ENCODE measurements at places on chromosomes 1 and 21.

- DNase-seq = no peak
Observed at GRCh38 chr1:236160540-236161127, 18.3 kb downstream of the GPR137B start.

DNA sequence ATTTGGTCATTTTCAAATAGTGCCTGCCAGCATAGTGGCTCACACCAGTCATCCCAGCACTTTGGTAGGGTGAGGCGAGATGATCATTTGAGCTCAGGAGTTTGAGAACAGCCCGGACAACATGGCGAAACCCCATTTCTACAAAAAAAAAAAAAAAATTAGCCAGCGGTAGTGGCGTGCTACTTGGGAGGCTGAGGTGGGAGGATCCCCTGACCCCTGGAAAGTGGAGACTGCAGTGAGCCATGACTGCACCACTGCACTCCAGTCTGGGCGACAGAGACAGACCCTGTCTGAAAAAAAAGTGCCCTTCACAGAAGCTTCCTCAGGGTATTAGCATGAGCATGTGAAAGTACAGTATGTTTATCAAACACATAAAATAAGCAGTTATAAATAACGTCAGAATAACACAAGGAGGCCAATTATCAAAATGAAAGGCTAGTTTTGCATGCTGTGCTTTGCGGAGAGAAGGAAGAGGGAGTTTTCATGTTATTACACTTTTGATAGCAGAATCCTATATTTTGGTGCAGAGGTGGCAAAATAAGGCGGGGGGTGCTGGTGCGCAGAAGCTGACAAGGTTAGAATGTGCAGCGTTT is 781 bp upstream of the METTL13 start:
- DNase-seq = no peak

DNA sequence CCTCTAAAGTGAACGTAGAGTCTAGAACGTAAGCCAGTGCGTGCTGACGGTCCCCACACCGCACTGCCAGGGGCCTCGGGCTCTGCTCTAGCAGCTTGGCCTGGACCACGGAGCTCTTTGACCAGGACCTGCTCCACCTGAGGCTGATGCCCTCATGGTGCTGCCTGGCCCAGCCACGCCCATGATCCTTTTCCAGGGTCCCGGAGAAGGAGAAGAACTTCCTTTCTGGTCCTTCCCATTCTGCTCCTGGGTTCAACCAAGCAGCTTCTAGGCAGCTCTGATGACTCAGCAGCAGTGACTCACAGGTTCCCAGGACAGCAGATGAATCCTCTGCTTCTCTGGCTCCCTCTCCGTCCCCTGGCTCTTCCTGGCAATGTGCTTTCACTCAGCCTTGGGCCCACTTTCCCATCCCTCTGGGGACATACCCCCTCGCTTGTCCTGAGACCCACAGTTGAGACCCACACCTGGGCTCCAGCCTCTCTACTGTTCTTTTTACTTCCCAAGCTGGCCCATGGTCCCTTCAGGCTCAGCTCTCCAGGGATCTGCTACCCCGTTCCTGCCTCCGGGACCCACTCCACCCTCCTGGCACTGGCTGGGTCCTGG is 246.3 kb upstream of the RAB4A start:
- peak; percentile 89 for DNase-seq

- no peak for DNase-seq
Observed at GRCh38 chr1:182626527-182626926, 22.3 kb upstream of the RGS16 start.

- peak; percentile 61 for DNase-seq
Observed at GRCh38 chr1:68963353-68963752, 466.5 kb upstream of the DEPDC1 start.

DNA sequence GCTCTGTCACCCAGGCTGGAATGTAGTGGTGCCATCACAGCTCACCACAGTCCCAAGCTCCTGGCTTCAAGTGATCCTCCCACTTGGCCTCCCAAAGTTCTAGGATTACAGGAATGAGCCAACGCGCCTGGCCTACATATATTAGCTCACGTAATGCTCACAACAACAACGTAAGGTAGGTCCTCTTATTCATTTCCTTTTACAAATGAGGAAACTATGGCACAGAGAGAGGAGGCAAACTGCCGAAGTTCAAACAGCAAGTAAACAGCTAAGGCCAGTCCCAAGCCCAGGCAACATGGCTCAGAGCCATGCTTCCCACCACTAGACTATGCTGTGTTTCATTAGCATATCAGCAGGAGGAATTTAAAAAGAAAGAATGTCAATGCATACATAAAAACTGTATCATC is 284.4 kb downstream of the VAV3 start:
- DNase-seq = no peak

DNA sequence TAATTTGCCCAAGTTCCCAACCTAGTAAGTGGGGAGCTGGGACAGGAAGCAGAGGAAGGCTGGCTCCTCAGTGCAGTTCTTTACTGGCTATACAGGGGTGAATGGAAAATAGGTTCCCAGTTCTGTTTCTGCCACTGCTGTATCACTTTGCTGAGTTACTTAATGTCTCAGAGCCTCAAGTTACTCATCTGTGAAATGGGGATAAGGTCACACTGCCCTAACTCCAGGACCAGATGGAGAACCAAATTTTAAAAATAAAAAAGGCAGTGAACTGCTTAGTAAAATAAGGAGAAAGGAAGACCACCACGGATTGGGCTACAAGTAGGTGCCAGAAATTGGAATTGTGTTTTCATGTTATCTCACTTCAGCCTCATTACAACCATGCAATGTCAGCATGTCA is 147.8 kb downstream of the OMA1 start:
- DNase-seq = no peak

DNA sequence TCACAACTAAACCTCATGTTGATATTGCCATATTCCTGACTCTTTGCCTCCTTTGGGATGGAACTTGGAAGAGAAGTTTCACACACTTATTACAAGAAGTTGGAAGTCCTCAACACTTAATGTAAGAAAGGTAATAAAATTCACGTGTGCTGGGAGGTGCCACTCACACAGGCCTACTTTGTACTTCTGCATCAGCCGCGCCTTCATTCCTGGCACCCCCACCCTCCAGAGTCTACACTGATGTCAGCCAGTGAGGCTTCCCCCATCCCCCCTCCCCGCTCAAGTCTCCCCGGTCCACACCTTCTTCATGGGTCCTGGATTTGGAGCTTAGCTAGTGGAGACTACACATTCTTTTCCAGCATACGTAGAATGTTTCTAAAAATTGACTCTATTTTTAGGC is 24.8 kb upstream of the SLC45A1 start:
- DNase-seq = peak; percentile 20

GRCh38 chr1:3020263-3020909 is 881 bp upstream of the ACTRT2 start:
- DNase-seq = no peak

DNA sequence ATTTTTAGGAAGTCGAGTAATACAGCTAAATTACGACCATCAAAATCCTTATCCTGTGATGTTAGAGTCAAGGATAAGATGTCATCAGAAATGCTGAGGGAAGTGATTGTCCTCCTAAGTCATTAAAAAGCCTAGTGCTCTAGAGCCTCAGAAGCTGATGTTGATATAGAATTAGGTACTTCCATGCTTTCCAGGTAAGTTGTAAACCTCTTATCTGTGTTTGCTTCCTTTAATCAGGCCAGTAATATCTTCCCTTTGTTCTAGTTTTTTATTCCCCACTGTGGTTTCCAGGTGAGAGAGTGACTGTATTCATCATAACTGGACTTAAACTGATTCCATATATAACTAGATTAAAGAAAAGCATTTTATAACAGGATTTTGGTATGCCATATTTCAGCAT is 44.4 kb downstream of the SMG7 start:
- DNase-seq = no peak

GRCh38 chr21:39650306-39650705 is 37.6 kb downstream of the B3GALT5 start:
- no peak for DNase-seq

DNA sequence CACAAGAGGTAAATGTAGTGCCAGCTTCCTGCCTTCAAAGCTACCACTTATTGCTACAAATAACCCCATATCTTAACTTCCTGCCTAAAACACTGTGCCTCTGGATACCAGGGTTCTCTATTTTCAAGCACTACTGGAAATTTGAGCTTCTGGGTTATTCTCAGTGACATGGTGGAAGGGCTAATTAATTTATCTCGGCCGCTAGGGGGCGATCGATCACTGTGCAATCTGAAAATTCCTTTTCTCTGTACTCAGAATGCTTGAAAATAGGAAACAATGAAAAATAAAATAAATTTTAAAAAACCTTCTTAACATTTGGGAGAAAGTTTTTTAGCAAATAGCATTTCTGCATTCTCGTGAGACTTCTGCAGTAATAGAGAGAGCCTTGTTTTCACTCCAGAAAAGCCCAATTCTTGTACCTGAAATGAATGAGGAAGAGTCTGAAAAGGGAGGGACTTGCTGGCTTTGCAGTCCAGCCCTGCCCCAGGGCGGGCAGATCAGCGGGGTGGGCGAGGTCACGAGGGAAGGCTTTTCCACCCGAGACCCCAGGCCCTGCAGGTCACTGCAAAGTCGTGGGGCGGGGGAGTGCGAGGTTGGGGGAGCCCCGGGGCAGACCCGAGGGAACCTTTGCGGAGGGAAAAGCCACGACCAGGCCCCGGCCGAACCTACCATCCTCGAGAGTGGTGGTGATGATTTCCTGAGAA is 276.7 kb downstream of the PCP4 start:
- peak; percentile 46 for DNase-seq

GRCh38 chr1:107935396-107936064 is 29.4 kb downstream of the VAV3 start:
- DNase-seq = no peak

DNA sequence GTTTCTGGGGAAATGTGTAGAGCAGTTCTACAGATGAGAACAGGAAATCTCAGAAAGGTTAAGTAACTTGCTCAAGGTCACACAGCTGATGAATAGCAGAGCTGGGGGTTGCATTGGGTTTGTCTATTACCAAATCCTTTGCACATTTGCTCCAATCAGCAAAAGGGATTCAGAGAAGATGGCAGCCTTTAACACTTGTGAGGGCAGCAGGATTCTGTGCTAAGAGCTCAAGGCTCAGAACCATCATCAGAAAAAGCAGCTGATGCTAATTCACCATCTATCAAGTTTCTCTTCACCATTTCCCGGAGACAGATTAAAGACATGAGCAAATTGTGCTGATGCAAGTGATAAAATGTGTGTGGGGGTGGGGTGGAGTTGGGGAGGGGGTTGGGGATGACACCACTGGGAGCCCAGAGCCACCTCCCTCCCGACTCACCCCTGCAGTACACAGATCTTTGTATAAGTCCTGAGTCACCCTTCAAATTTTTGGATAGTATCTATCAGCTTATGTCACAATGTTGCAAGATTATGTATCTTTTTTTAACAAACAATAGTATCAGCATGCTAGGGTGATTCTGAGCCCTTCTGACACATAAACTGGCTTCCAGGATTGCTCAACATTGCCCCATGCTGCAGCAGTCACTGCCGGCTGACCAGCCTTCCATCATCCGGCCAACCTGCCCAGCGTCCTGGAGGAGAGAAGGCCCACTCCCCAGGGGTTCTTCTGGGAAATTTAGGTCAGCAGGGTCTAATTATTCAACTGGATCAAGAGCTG is 2.8 kb upstream of the SPSB1 start:
- peak; percentile 94 for DNase-seq

- DNase-seq = no peak
Observed at GRCh38 chr1:29517251-29518086, 281.1 kb downstream of the PTPRU start.

GRCh38 chr1:112344754-112345423 is 51.1 kb upstream of the CTTNBP2NL start:
- DNase-seq = no peak

GRCh38 chr21:19995253-19995652 is 1003.0 kb upstream of the NCAM2 start:
- no peak for DNase-seq

- DNase-seq = no peak
Observed at GRCh38 chr1:109768820-109769219, 5.1 kb upstream of the EPS8L3 start.

- DNase-seq = peak; percentile 2
Observed at GRCh38 chr1:248618878-248619277, 16.0 kb downstream of the OR2T11 start.

DNA sequence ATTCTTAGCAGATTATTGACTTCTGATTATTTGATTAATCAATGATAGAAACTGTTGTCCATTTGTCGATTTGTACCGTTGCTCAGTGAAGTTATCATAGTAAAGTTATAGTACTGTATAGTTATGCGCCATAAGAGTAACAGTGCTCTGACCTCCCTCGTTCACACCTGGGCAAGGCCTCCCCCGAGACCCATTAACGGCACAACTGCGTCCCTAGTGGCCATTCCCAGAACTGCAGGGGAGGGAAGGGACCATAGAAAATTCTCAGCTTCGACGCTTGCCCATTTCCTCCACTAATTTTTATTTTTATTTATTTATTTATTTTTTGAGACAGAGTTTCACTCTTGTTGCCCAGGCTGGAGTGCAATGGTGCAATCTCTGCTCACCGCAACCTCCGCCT is 334.4 kb downstream of the DSCAM start:
- DNase-seq = no peak

DNA sequence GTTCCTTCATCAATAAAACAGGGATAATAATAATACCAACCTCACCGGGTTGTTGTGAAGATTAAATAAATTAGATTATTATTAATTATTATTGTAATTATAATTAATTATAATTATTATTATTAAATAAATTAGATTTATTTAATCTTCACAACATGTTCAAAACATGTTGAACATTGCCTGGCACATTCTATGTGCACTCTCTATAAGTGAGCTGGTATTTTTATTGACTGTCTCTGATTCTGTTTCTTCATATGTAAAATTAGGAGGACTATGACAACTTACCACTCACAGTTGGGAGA is 834 bp upstream of the C8B start:
- no peak for DNase-seq

DNA sequence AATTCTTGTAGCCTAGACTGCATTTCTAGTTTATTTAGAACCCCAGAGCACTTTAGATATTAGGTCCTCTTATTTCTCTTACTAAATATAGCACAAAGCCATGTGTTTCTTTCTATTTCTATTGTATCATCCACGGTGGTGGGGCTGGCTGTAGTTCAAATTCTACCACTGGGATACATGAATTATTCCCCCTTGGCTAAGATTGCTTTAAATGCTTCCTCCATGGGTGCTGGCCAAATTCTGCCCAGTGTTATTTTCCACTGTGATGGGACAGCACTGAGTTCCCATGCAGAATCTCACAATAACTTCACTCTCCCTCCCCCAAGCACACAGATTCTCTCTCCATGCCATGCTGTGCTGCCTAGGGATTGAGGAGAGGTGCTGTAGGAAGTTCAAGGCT is 41.5 kb upstream of the GBP6 start:
- DNase-seq = no peak

DNA sequence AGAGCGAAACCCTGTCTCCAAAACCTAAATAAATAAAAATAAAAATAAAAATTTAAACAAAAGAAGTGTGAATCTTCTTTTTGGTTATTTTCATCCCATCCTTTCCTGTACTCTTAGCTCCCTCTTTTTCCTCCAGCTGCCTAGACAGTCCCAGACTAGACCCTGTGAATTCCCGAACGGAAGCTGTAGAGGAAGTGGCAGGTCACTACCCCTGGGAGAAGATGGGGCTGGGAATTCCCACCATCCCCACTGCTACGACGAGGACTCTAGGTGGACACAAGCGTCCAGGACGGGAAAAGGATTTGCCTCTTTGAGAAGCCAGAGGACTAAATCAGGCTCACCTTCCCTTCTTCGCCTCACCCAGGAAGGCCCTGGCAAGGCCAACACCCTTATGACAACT is 12.6 kb downstream of the RHBDL2 start:
- DNase-seq = no peak
